ENCODE measurements at places on chromosomes 3 and 15.

GRCh38 chr3:17035033-17035432 lies 150.3 kb downstream of the PLCL2 start:
- no peak for DNase-seq

GRCh38 chr3:82002491-82002890 lies 241.0 kb upstream of the GBE1 start:
- no peak for DNase-seq

DNA sequence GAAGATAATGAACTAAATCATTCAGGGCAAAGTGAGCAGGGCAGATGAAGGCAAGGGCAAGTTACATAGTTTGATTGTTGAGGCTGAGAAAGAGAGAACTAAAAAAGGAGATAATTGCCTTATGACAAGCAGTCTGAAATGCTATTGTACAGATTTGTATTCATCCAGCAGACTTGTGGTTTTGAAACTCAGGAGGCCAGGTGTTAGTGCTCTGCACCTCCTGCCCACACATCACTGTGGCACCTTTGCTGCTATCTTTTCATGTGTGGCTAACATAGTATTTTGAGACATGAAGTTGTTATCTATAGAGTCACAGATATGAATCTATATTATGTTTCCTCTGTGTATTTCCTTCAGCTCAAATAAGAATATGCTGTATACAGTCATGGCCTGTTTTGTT lies 24.3 kb upstream of the SUCLG2 start:
- no peak for DNase-seq

DNA sequence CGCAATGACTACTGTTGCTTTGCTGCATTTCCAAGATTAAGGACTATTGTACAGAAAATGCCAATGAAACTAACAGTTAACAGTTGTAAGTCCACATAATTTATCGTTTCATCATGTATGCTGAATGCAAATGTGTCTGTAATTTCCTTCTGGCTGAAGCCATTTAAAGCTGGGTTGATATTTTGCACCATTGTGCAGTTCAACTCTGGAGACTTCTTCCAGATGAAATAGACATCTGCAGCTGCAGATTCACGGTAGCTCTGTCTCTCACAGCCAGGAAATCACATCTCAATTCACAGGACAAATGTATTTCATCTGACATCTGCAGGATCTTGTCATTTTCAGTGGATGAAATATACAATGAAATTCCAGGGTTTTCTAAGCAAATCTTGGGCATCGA lies 145.4 kb downstream of the CHL1 start:
- no peak for DNase-seq

GRCh38 chr15:58985443-58985842 lies 2.0 kb upstream of the RNF111 start:
- no peak for DNase-seq

DNA sequence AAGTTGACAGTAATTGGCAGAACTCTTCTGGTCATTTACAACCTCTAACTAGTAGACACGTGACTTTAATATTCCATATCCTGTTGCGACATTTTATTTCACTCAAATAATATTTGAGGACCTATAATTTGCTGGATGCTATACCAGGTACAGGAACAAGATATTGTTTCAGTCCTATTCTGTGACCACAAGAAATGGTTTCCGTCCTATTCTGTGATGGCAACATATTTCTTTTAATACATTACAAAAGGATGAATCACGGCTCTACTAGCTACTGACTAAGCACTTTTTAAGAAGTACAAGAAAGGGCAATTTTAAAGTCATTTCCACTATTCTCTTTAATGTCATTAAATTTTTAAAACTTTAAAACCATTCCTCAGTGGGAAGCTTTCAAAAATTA lies 400.2 kb downstream of the CNTN3 start:
- DNase-seq: peak; percentile 23

DNA sequence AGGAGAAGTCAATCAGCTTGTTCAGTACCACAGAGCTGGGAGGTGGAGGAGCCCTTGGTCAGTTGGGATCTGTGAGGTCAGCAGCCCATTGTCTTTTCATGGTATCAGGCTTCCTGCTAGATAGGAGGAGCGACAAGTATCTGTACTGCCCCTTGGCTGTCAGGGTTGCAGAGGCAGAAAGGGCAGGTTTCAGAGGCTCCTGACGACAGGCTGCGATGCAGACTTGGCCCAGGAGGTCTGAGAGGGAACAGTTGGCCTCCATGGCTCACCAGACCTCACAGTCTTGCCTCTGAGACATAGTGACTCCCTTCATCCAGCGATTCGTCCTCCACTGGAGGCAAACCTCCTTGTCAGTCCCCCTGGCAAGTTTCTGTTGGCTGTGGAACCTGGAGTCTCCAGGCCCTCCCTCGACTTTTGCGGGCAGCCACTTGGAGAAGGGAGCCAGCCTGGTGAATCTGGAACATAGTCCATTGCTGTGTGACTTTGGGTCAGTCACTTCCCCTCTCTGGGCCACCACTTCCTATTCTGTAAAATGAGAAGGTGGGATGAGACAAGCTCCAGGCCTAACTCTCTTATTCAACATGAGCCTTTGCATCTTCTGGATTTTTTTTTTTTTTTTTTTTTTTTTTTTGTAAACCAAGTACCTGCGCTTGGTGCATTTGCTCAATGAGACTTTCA lies 177.9 kb upstream of the TLE3 start:
- no peak for DNase-seq

DNA sequence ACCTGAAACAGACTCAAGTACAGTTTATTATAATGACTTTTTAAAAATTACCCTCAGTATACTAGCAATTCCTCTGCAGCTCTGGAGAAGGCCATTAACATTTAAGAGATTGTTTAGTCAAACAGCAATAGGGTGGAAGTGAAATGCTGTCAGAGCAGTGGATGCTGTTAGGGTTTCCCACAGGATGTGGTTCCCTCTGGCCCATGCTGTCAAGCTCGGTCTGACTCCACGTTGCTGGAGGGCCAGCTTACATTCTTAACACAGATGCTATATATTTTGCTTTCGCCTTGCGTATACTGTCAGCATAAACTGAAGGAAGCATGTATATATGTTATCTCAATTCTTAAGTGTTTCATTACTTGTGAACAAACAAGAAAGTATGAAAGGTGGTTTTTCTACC lies 231.1 kb upstream of the COL8A1 start:
- no peak for DNase-seq

GRCh38 chr3:66267031-66267430 lies 46.2 kb downstream of the SLC25A26 start:
- DNase-seq: no peak

- DNase-seq: no peak
Observed at GRCh38 chr3:70072180-70072579, 72.6 kb downstream of the SAMMSON start.

- DNase-seq: no peak
Observed at GRCh38 chr3:146827836-146828235, 222.7 kb upstream of the PLSCR5 start.

DNA sequence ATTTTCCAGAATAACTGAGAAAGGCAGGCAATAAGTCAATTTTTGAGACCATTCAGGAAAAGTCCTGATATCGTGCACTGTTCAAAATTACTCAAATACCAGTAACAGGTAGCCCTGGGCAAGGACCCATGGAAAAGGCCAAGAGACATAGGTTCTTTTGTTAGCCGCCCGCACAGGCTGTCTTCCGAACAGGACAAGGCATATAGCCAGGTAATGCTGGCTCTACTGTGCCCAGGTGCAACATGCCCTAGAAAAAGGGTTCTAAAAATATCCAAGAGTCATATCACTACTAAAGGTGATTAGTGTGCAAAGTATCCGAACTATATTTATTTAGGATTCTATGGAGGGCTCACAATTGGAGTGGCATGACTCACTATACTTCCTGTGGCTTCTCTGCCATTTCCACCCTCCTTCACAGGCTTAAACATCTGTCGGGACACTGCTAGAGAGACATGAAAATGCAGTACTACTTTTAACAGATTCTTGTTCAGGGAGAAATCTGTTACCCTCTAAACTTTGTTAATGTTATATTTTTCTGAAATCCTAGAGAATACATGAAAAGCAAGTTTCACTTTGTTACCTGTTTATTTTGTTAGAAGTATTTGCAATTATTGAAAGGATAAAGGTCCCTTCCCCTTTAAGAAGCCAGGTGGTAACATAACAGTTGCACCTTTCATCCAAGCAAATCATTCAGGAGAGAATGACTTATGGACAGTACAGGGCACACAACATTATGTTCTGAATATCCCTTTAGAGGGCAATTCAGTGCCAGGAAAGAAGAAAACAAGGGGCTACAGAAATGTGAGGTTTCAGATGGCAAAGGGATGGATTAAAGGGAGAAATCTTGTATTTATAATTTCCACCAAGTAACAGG lies 293.3 kb upstream of the THBS1 start:
- peak; percentile 52 for DNase-seq

- no peak for DNase-seq
Observed at GRCh38 chr3:134087060-134087974, 57.6 kb upstream of the SLCO2A1 start.

- no peak for DNase-seq
Observed at GRCh38 chr3:169604568-169604967, 58.9 kb downstream of the MECOM start.
